ENCODE measurements at places on chromosomes 13 and 19.

- DNase-seq = no peak
These were observed at the start of gene COMP for GRCh38 chr19:18790566-18791314. COMP (minus strand) TSS chr19:18791305; CDS start chr19:18791269, 36 bp downstream.

DNA sequence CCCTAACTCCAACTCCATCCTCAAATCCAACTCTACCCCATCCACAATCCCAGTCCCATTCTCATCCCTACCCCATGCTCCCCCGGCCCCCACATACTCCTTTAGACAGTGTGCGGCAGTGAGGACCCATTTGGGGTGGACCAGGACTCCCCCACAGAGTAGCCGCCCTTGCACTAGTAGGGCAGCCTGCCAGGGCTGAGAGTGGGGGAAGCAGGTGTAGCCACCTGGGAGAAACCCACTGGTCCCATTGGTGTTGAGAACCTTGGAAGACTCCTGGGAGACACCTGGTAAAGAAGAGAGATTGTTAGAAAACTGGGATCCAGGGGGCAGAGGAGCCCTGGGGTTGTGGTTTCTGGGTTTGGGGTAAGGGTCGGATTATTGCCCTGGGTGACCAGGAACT is 4.6 kb downstream of the KLK13 start:
- no peak for DNase-seq

DNA sequence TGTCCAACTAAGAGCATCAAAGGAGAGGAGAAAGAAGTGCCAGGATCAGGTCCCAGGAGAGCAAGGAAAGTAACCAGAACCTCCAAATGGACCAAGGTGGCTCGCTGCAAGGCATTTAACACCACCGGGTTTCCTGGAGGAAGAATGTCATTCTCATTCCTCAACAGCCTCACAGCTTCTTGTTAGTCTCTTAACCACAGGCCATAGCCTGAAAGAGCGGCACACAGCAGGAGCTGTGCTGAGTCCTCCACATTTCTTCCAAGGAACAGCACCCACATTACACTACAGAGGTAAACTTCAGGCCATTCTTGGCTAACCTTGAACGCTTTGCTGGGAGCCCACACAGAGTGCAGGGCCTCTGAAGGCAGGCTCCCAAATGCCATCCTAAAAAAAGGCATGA is 23.6 kb downstream of the DOCK9 start:
- DNase-seq = no peak

GRCh38 chr13:113207460-113207859 is 1.0 kb downstream of the PCID2 start:
- DNase-seq = no peak

GRCh38 chr19:19480688-19481087 is 34.7 kb downstream of the TSSK6 start:
- DNase-seq = no peak

GRCh38 chr13:97223037-97223710 is 1.0 kb downstream of the MBNL2 start:
- no peak for DNase-seq

DNA sequence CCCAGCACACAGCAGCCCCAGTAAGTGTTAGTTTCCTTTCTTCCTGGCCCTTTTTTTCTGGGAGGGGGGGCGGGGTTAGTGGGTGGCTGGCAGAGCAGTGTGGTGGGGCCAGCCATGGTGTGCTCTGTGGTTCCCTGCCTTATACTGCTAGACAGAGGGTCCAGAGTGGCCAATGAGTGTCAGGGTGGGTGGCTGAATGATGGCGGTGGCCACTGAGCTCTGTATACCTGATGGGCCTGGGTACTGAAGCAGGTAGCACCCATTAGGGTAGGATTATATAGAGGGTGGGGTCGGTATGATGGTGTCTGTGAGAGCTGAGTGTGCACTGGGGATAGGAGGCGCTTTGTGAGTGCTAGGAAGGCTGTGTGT is 13.8 kb downstream of the CIC start:
- DNase-seq = no peak

- no peak for DNase-seq
These were observed 69.1 kb upstream of the POSTN start for GRCh38 chr13:37667702-37668101.

DNA sequence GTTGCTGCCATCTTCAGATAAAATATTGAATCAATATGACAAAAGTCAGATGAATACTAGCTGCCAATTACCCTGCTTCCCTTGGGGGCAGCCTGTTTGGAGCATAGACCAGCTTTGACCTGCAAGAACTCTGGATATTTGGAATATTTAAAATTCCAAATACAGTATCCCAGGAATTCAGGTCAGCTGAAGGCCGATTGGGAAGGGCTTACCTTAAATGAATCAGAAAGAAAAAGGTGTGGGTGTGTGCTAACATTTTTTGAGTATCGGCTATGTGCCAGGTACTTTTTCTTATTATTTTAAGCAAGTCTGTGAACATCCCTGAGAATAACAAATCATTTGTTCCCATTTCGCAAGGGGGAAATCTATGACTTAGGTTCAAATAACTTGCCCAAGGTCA is 1.8 kb upstream of the RUBCNL start:
- DNase-seq = no peak

GRCh38 chr13:46392967-46393366 is 5.9 kb upstream of the RUBCNL start:
- DNase-seq = no peak

GRCh38 chr13:37501187-37501586 is 97.4 kb downstream of the POSTN start:
- DNase-seq = no peak

GRCh38 chr13:113179374-113180230 is 21.2 kb downstream of the PROZ start:
- no peak for DNase-seq

DNA sequence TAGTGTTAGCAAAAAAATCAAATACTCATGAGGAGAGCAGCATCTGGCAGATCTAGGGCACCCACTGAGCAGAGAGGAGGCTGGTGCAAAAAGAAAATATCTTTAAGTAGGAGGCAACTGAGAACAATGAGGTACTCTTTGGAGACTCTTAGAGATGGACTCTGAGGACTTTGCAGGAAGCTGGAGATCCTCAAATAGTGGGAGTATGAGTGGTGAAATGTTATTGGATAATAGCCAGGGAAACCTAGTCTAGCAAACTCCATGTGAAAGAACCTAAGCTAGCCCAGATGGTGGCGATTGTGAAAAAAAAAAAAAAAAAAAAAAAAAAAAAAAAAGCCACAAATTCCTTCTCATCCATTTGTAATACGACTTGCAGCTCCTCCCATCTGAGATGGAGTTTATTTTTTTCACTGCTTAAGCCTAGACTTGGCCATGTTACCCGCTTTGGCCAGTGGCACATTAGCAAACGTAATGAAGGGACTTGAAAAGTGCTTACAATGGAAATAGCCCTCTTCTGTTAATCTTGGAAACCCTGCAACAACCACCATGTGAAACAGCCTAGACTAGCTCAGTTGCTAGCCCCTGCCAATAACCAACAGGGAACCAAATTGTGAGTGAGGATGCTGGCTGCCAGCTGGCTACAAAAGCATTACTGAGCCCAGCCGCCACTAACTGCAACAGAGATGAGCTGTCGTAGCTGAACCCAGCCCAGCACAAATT is 476.2 kb downstream of the KLF12 start:
- DNase-seq = no peak

- DNase-seq = no peak
These were observed 52.8 kb downstream of the MYCBP2 start for GRCh38 chr13:77274126-77274525.

DNA sequence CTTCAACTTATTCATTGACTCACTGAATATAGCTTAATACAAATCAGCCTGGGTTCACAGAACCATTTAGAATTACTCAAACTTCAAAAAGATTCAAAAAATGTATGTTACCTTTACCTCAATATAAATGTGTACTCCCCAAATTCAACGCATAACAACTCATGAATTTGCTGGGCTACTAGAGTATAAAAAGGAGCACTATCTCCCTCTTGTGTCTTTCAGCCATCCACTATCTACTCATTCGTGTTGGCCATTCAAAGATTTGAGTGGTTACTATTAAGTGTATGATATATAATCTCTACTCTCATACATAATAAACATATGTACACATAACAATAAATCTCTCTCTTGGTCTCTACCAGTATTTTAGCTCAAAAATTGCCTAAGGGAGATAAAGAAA is 20.3 kb downstream of the INTS6 start:
- DNase-seq = no peak

GRCh38 chr13:50948601-50949000 is 39.0 kb downstream of the RNASEH2B start:
- DNase-seq = no peak

DNA sequence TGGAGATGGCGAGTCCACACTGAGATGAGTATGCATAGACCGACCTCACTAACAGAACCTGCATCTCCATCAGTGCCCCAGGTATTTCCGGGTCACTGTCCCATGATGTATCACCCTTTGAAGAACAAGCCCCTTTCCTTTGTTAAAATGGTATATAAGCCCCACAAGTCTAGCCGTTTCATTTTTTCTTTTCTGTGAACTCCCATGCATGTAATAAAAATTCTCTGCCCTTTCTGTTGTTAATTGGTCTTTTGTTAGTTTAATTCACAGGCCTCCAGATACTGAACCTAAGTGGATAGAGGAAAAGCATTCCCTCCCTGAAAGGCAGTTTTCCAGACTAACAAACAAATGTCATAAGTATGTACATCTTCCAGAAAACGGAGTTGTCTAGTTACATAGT is 15.0 kb upstream of the CD177 start:
- DNase-seq = no peak

- DNase-seq = no peak
These were observed 59.3 kb downstream of the URI1 start for GRCh38 chr19:30001301-30001700.

- DNase-seq = no peak
These were observed 830 bp downstream of the MICOS13 start for GRCh38 chr19:5679289-5680083.

- DNase-seq = no peak
These were observed 4.7 kb downstream of the SPPL2B start for GRCh38 chr19:2333027-2333806.

- DNase-seq = no peak
These were observed 42.0 kb downstream of the CAPN12 start for GRCh38 chr19:38702278-38702677.

- DNase-seq = no peak
These were observed 15.2 kb upstream of the MCF2L start for GRCh38 chr13:112953591-112954487.

- DNase-seq = no peak
These were observed 53.5 kb upstream of the ZNF728 start for GRCh38 chr19:23056516-23056915.

DNA sequence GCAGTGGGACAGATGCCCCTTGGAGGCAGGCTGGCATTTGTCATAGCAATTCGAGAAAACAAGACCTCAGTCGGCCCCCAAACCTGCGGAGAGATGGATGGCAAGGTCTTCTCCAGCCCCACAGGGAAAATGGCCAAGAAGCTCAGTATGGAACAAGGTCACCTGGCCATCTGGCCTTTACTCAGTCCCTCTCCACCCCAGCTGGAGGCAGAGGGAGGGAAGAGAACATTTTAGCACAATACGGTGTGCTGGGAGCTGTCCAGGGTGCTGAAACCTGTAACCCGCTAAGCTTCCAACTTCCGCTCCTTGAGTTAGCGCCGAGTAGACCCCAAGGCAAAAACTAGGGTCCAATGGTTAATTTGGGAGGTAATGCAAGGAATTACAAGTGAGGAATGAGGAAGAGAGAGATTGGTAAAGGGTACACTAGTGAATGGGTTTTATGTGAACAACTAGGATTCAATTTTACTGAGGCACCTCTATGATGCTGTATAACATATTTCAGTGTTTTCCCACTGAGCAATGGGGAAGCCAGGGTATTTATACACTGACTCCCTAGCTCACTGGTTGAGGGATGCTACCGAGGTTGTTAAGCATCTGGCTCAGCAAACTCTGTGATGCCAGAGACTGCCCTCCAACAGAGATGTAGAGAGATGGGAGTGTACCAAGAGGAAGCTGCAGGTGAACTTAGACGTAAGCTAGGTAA is 64.3 kb downstream of the CACNA1A start:
- no peak for DNase-seq

- DNase-seq = no peak
These were observed 214.2 kb downstream of the LACC1 start for GRCh38 chr13:44093607-44094564.

DNA sequence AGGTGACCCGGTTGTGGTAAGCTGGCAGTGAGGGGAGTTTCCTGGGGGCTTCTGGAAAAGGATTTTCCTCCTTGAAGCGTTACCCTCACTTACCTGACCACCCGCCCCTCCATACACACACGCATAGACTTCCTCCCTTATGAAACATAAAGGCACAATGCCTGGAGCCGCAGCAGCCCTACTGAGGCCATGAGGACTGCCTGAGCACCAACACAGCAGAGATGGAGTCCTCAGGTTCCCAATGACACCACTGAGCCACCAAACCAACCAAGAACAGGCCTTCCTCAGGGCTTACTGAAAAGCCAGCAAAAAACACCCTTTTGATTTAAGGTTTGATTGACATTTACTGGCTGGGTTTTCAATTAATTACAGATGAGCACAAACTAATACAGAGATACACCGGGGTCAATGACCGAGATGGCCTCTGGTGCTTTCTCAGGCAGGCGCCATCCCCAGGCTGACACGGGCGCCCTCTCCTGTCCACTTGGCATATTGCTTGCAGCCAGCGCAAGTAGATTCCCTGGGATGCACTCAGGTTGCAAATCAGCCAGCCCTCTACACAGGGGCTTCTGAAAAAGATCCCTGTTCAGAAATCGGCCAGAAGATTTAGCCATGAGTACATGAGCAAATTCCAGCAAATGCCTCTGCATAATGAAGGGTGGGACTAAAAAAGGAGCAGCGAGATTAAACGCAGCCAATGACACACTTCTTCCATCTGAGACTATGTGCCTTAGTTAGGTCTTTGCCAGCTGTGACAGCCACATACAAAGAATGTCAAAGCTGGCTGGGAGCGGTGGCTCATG is 14.8 kb downstream of the OPA3 start:
- DNase-seq = peak; percentile 39

DNA sequence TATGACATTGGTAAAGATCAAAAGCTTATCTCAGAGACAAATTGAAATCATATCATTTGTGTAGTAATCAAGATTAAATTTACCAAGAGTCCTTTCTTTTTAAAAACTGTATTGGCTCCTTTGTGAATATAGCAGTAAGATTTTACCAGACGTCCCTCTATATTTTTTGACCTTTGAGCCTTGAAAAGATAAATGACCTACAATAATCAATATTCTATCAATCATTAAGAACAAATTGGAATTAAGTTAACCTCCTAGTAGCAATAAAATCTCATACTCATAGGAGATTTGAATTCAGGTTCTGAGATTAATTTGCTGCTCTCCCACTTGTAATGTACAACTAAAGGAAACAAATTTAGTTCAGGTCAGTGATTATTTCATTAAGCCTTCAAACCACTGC is 78.3 kb downstream of the FGF14 start:
- DNase-seq = no peak
